Testis (tissue), 5 donors: ENCODE measurements at places on chromosomes 7 and 10. TPM values are rescaled to one million over a fixed set of nuclear protein-coding genes. Genes with fewer than 3 reads are reported as not detected.
A peak's percentile ranks its signal among the peaks of the same experiment; 100 is the strongest.

DNA sequence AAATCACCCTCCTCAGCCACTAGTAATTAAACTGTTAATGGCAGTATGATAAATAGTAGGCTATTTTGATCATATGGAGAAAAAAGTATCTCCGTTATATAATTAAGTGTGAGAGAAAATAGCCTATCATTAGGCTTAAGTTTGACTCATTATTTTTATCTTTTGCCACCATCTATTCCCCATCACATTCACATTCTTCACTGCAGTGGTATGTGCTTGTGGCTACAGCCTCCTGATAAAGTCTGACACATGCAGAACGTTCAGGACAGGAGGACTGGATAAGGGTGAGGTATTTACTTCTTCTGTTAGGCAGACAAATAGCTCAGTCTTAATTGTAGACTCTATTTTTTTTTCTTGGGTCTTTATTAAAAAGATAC is 5.8 kb downstream of the NEBL start:
- no peak for DNase-seq

DNA sequence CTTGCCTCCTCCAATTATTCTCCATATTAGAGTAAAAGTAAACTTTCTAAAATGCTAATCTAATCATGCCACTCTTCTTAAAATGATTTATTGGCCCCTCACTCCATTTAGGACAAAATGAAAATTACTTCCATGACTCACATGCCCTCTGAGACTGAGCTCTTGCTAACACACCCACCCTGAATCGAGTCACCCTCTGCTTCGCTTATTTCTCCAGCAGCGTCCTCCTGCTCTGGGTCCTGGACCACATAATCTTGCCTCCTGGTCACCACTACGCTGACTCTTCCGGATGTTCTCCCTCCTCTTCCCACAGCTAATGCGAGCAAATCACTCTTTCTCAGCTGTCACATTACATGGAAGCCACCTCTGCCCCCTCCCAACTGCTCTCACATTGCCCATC is 384.0 kb upstream of the FZD8 start:
- DNase-seq, result no peak

- peak; percentile 50 for DNase-seq
Measured at GRCh38 chr10:94293354-94293753, 69.4 kb downstream of the NOC3L start.

Gene HMX3
- polyA plus RNA-seq, result not detected

GRCh38 chr7:12013983-12014382 is 182.0 kb upstream of the THSD7A start:
- no peak for DNase-seq

GRCh38 chr7:83119494-83119893 is 43.2 kb downstream of the PCLO start:
- no peak for DNase-seq

DNA sequence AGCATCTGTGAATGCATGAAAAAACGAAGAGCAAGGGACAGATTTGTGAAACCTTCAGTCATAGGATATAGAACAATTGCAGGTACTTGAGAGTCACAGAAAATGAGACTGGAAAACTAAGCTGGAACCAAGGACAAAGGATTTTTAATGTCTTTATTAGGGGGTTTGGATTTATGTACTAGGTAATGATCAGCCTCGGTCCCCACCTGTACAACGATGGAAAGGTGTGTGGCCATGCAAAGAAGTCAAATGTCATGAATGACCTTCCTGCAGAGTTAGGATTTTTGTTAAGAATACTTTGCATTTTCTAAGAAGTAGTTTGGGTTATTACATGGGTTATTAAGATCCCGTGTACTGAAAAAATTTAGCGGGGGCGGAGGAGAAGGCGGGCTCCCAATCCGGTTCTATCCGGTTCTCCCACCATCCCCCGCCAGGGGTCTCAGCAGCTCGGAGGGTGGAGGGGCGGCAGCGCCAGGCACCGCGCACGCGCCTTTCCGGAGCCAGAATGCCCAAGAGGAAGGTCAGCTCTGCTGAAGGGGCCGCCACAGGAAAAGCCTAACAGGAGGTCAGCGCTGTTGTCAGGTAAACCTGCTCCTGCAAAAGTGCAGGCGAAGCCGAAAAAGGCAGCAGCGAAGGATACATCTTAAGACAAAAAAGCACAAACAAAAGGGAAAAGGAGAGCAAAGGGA is 327.5 kb upstream of the PLXDC2 start:
- DNase-seq, result peak; percentile 72

DNA sequence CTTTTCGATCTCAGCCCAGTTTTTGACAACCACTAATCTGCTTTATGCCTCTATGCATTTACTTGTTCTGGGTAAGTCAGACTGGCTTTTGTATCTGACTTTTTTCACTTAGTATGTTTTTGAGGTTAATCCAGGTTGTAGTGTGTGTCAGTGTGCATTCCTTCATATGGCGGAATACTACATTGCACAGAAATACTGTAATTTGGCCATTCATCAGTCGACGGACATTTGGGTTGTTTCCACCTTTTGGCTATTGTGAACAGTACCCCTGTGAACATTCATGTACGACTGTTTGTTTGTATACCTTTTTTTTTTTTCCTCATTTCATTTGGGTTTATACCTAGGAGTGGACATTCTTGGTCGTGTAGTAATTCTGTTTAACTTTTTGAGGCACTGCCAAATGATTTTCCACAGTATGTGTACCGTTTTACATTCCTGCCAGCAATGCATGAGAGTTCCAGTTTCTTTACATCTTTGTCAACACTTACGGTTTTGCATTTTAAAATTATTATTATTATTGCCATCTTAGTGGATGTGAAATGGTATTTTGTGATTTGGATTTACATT is 57.4 kb downstream of the MKLN1 start:
- no peak for DNase-seq

DNA sequence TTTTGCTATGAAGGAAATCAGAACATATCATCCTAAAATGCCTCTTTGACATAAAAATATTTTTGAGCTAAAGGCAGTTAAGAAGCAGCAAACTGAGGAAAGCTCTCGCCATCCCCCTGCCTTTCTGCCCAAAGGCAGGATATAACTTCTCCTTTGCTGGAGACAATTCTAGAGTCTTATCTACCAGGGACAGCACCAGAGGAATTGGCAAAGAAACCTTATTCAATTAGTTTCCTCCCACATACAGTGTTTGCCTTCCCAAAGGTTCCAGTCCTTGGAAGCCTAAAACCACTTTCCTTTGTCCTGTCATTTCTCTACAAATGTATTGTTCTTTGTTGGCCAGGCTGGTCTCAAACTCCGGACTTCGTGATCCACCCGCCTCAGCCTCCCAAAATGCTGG is 33.7 kb downstream of the MASTL start:
- no peak for DNase-seq

- no peak for DNase-seq
Measured at GRCh38 chr7:46930366-46930765, 651.5 kb downstream of the TNS3 start.

Gene POLR1F
- polyA plus RNA-seq, result 8.1 TPM

DNA sequence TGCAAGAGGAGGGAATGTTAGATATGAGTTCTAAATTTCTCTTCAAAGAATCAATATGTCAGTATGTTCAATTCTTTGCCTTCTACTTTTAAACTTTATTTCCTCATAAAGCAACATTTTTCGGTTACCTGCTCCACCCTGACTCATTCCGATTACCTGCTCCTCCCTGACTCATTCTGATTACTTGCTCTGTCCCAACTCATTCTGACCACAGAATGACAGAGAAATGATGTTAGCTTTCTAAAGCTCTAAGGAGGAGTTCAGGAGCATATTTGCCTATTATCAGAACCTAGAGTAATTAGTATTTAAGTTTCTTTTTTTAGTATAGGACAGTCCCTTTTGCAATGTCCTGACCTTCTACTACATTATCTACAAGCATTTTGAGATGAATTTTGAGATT is 24.5 kb upstream of the PPP1R9A start:
- DNase-seq, result no peak

GRCh38 chr10:89458291-89458690 is 43.9 kb downstream of the IFIT5 start:
- no peak for DNase-seq
